NAMALWA (cell line): ENCODE measurements at places on chromosomes 7 and 10.

DNA sequence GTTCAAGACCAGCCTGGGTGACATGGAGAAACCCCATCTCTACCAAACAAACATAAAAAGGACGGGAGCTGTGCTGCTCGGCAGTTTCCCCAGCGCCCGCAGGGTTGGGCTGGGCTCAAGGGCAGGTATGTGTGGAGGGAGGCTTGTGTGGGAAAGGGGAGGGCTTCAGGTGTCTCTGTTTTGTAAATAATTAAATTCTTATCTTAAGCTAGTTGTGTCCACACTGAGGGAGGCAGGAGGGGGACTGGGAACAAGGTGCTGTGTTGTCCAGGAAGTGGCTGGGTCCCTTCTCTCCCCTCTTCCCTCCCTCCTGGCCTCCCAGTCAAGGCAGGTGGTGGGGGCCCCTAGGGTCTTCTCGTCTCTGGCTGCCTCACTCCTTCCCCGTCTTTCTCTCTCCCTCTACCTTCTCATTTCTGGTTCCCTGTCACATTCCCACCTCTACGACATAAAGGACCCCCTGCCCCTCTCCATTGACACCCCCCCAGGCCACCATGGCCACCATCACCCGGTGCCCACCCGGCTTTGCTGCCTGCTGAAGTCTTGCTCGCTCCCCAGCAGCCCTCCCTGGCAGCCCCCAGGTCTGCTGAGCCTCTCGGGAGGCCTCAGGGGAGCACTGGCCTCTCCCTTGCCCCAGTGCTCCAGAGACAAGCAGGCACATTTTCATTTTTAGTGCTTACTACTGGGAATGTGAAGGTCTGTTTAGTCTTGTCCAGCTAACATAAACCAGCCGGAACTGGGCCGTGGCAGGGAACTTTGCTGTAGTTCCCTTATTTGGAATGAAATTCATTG, 19.3 kb downstream of the NEURL1 start:
- no peak for DNase-seq

GRCh38 chr7:138575897-138576428, 115.9 kb downstream of the TRIM24 start:
- DNase-seq = no peak

- DNase-seq = no peak
Observed at GRCh38 chr10:22659866-22660265, 54.5 kb downstream of the PIP4K2A start.

- no peak for DNase-seq
Observed at GRCh38 chr10:20744821-20745220, 152.3 kb downstream of the NEBL start.

- no peak for DNase-seq
Observed at GRCh38 chr7:148211740-148212151, 378.8 kb upstream of the C7orf33 start.

DNA sequence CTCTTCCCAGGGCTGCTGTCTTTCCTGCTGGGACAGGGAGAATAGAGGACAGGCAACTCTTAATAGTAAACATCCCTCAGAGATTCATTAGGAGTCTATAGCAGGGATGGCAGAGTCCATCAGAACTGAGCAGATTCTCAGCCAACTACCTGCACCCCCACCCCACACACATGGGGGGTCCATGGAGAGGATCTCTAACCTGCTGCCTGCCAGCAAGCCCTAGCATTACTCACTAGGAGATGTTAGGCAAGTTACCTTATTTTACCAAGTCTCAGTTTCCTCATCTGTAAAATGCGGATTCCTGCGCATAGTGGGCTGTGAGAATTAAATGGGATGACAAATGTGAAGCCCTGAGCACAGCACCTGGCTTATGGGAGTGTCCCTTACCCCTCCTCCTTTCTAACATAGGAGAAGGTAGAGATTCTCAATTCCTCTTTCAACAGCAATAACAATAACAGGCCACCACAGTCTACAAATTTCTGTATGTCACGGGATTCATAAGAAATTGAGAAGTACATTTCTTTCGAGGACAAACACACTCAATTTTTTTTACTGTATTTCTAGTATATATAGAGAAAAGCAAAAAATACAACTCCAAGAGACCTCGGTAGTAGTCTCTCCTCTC, 23.8 kb upstream of the WDR11 start:
- no peak for DNase-seq

- no peak for DNase-seq
Observed at GRCh38 chr7:108282427-108282996, 152.4 kb upstream of the LAMB4 start.

DNA sequence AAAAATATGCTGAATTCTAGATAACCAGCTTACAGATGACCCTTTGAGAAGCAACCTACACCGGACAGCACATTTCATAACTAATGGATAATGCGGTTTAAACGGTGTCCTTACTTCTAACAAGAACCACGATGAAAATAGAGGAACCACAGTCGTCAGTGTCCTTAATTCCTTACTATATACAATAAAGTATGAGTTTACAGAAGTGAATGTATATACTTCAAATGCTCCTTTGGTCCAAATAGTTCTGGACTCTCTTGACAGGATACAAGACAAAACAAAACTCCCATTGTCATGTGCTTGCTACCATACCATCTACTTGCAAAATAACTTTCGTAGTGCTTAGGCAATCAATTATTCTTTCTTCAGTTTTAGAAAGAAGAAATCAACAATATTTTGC, 2.4 kb downstream of the NAMPT start:
- DNase-seq = no peak

DNA sequence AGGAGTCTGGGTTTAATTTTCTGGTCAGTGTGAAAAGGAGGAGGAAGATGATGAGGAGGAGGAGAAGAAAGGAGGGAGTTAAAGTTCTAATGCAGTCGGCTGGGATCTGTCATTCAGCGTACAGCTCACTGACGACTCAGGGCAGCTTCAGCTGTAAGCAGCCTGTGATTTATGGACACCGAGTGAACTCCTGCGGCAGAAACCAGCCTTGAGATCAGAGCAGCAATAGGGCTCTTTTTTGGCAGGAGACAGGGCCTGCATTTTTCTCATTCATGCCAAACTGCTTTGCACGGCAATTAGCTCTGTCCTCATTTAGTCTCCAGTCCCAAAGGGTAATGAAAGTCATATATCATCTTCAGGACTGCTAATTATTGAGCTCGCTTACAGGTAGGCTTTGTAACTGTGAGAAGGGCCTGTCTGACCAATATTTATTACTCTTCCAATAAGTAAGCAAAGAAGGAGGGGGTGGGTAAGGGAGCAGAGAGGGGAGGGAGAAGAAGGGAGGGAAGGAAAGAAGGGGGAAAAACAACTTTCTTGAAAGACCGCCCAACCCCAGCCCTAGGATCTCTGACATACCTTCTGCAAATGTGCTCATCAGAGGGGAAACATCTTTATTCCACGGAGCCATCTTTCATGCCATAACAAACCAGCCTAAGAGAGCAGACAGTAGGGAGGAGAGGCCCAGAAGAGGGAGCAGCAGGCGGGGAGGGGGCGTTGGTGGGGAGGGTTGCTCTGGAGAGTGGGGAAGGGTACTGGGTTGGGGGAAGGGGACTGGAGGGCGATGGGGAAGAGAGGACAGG, 48.1 kb upstream of the COMTD1 start:
- DNase-seq = no peak

GRCh38 chr7:131294553-131294952, 33.1 kb upstream of the MKLN1 start:
- DNase-seq = no peak

- peak; percentile 44 for DNase-seq
Observed at GRCh38 chr7:104986628-104987259, 27.3 kb upstream of the KMT2E start.

DNA sequence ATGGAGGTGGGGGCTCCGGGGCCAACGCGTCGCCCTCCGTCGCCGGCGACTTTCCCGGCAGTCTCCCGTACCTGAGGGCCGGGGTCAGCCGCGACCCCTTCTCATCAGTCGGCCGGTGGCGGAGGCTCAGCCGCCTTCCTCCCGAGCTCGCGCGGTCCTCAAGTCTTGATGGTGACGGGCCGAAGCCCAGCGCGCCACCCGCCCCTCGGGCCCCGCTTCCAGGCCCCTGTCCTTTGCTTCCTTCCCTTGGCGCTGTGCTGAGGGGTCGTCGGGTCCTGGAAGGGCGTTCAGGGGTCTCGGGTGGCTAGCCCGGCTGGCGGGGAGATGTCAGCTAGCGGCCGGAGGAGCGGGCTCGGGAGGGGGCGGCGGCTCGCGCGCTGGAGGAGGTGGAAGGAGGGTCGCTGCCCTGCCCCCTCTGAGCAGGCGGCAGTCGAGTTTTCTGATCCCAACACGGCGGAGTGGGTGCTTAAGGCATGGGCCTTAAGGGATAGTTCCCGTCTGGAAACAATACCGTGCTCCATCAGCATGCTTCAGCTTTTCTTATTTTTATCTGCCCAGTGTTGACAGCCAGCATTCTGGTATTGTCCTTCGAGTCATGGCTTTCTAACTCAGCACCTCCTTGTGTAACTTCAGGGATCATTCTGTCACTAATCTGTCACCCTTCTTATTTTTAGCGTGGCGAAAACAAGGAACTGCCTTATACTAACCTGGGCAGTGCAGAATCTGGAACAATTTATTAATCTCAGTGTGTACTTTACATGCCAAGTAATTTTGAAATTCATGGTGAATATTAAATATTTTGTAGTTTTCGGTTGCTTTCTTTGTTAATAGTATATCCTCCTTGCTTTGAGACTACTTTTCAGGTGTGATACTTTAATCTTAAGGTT, 748 bp downstream of the PHTF2 start:
- peak; percentile 74 for DNase-seq

DNA sequence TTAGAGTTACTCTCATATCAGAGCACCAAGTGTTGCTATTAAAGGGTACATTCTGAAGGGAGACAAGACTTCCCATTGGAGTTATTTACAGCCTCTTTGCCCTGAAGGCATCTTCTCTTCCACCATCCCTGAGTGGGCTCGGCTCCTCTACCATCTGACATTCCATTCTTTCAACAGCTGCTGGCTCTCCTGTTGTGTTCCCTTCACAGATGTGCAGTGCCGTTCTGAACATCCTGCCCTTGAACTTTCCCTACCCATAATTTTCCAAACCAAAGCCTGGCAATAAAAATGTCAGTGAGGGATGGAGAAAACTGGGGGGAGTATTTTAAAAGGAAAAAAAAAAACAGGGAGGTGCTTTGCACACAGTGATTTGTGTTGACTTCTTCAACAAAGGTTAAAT, 392.9 kb downstream of the KCNMA1 start:
- DNase-seq = no peak

DNA sequence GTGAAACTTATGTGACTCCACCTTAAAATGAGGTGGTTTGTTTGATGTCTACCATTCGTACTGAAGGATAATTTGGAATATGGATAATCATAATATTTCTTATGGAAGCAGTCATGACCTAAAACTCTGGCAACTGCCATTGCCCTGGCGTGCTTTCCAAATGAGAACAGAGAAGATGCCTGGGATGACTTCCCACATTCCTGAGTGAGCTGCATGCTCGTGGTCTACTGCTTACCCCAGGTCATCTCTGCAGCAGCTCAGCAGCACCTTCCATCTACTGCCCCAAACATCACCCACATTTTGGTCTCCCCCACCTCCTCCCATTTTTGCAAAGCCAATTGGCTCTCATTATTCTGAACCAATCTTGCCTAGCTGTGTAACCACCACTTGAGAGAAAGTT, 40.1 kb downstream of the LYZL1 start:
- DNase-seq = no peak

- DNase-seq = no peak
Observed at GRCh38 chr10:72229261-72230251, 13.5 kb upstream of the ASCC1 start.

GRCh38 chr10:8532647-8533046, 478.2 kb downstream of the GATA3 start:
- no peak for DNase-seq

DNA sequence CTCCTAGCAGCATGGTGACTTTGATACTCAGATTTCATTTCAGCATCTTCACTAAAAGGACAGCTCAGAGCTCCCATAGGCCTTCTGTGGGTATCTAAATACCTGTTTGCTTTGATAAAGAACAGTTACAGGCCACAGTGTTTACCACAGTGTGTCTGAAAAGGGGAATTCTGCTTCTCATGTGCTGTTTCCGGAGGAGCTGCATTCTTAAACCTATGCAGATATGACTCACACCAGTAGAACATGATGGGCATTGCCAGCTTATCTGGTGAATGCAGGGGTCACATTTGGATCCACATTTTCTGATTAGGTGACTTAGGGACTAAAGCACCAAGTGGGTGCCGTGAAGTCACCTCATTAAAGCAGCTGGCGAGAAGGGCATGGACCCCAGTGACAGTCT, 52.6 kb downstream of the TRRAP start:
- no peak for DNase-seq

- no peak for DNase-seq
Observed at GRCh38 chr7:44634187-44634838, 27.9 kb downstream of the OGDH start.

GRCh38 chr10:75779276-75779675, 347.9 kb downstream of the LRMDA start:
- DNase-seq = no peak

- DNase-seq = no peak
Observed at GRCh38 chr7:10875080-10875479, 98.6 kb upstream of the PHF14 start.

GRCh38 chr10:2079603-2080078, 342.3 kb upstream of the ADARB2 start:
- no peak for DNase-seq

DNA sequence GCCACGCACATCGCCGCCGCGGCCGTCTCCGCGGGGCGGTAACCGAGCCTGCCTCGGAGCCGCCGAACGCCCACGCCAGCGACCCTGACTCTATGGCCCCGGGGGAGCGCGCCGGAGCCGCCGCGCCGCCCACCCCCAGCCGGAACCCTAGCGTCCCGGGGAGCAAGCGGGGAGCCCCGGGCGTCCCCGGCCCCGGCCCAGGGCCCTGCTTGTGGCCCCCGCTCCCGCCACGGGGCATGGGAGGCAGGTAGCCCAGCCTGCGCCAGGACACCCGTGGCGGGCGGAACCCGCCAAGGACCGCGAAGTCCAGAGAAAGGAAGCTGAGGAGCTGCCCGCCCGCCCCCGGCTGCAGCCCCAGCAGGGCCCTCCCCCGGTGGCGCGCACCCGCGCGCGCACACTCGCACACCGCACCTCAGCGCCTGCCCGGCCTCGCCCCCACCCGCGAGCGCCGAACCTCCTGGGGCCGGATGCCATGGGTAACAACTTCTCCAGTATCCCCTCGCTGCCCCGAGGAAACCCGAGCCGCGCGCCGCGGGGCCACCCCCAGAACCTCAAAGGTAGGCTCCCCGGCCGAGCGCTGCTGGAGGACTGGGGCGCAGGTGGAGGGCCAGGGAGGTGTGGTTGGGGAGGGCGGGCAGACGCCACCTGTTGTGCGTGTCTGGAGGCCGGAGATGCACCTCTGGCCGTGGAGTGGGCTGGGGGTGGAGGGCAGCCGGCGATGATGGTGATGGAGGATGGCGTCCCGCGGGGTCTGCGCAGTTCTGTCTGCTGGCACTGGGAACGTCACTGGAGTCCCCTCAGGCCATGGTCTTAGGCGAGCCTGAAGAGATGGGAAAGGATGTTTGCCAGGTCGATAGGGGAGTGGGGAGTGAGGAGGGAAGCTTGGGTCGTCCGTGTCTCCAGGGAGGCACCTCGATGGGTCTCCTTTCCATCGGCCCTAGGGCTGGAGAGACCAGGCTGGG, 692 bp downstream of the NEURL1 start:
- DNase-seq = no peak
